H9 (cell line): ENCODE measurements at places on chromosomes 7 and 10. TPM values are rescaled to one million over a fixed set of nuclear protein-coding genes. Genes with fewer than 3 reads are reported as not detected.

DNA sequence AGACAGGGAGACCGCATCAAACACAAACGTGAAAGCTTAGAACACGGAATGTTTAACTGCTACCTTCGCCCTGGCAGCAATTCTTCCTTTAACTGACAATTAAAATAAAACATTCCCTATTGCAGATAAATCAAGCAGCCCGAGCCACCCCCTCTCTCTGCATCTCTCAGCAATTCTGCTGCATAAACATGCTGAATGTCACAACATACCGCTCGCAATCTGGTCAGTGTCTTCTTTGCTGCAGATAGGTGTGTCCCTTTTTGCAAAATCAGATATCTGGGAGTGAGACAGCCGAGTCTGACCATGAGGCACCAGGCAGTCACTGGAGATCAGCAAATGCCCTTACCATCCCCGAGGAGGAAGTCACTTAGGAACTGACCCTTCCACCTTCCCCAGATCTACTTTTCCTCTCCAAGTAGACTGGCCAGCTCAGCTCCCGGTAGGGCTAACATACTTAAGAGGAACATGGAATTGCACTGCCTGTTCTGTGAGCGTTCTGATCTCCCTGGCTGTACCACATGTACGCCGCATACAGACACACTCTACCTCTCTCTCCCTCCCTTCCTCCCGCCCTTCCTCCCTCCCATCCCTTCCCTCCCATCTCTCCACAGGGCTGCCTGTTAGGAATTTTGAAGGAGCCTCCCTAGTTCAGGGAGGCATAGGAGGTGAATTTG lies at the start of gene FRMD4A:
TSS of gene FRMD4A (minus strand) at position 537 of the 674 bp plus-strand sequence.
- no peaks in the 10 kb centered on the region for H3K27me3 ChIP-seq
- H3K4me3 ChIP-seq, result peak within 1 kb of the TSS; percentile 9
- no peaks in the 10 kb centered on the region for H3K36me3 ChIP-seq

GRCh38 chr7:88597941-88598425 lies 161.5 kb upstream of the ZNF804B start:
- no peaks in the 10 kb centered on the region for H3K27me3 ChIP-seq
- H3K4me1 ChIP-seq, result peaks cover 4% of the 10 kb centered on the region; the same call in 1 of the 2 replicates
- DNase-seq, result no peak

DNA sequence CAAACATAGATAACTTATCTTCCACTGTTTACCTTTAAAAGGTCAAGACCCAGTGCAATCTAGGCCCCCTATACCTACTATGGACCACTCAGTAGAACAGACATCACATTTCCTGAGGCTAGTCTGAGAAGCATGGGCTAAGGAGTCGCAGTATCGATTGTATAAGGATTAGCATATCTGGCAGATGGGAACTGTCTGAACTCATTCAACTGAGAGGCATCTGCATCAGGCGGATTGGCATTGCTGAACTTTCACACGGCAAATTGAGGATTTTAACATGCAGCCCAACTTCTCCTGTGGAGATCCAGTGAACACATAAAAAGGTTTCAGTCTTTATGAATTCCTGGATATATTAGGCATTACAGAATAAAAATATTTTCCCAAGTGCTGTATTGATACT lies 89.1 kb upstream of the LRGUK start:
- no peak overlapping the region for H3K4me3 ChIP-seq
- peaks cover 4% of the 10 kb centered on the region for H3K4me1 ChIP-seq
- no peaks in the 10 kb centered on the region for H3K36me3 ChIP-seq

DNA sequence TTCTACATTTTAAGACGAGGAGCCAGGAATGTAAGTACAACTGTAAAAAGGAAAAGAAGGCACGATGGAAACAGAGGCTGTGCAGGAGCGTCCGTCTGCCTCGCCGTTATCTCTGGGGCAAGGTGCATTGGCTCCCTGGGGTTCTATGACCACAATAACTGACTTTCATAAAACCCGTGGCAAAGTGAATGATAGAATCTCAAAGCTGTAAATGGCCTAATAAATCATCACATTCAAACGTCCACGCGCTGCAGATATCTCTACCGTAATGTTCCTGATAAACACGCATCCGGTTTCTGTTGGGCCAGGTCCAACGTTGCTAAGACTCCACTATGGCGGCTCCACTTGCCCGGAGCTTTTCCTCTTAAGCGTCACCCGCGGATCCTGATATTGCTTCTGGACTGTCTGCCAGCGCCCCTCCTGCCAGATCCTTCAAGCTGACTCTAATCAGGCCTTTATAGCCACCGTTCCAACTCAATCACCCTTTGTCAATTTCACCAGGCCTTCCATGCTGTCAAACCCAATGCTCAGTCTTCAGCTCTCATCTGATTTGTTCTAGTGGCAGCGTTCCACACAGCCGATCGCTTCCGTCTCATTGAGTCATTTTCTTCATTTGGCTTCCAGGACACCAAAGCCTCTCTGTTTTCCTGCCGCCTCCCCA lies 265.6 kb upstream of the FOXK1 start:
- H3K27ac ChIP-seq, result no peak overlapping the region
- H3K36me3 ChIP-seq, result no peaks in the 10 kb centered on the region; the same call in 2 of the 3 replicates
- no peak for DNase-seq
- no peaks in the 10 kb centered on the region for H3K4me1 ChIP-seq
- no peak overlapping the region for H3K4me3 ChIP-seq
- H3K27me3 ChIP-seq, result no peaks in the 10 kb centered on the region

DNA sequence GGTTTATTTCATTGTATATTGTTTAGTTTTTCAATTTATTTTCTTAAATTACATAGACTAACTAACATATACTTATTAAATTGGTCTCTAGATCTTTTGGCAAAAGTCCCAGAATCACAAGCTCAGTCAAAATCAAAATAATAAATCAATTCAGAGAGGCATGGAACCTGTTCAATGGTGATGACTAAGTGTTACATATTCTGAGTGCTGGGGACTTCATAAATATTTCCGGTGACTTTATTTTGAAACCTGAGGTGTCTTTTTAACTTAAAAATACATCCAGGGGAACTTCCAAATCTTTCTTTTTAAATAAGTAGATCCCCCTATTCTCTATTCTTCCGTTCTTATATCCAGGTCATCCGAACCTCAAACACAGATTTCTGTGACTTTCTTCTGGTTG lies 89.6 kb upstream of the ZNF804B start:
- no peaks in the 10 kb centered on the region for H3K27me3 ChIP-seq
- H3K36me3 ChIP-seq, result peaks cover 3% of the 10 kb centered on the region; the same call in 1 of the 2 replicates
- peaks cover under 1% of the 10 kb centered on the region; the same call in 1 of the 2 replicates for H3K4me1 ChIP-seq
- DNase-seq, result no peak
- no peak overlapping the region for H3K4me3 ChIP-seq

The PSPH gene
- total RNA-seq, result 51.4 and 52.1 TPM in 2 replicates

DNA sequence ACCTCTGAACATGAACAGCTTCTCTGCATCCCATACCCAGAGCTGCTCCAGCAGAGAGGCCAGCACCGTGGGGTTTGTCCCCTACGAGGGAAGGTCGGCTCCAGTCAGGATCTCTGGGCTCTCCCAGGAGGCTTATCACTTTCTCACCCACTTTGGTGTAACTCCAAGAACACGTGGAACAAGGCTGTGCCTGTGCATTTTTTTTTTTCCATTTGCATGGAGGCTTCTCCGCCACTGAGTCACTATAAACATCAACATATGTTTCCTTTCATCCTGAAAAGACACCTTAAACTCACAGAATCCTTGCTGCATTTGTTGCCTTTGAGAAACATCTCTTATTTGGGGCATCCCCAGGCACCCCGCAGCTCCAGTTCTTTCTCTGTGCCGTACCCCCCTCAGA lies 29.4 kb upstream of the ECHDC3 start:
- H3K27ac ChIP-seq, result no peak overlapping the region
- no peak for DNase-seq
- H3K4me3 ChIP-seq, result no peak overlapping the region
- no peaks in the 10 kb centered on the region for H3K36me3 ChIP-seq
- no peaks in the 10 kb centered on the region for H3K27me3 ChIP-seq
- no peaks in the 10 kb centered on the region for H3K4me1 ChIP-seq
